ENCODE measurements at places on chromosomes 5 and 9.

DNA sequence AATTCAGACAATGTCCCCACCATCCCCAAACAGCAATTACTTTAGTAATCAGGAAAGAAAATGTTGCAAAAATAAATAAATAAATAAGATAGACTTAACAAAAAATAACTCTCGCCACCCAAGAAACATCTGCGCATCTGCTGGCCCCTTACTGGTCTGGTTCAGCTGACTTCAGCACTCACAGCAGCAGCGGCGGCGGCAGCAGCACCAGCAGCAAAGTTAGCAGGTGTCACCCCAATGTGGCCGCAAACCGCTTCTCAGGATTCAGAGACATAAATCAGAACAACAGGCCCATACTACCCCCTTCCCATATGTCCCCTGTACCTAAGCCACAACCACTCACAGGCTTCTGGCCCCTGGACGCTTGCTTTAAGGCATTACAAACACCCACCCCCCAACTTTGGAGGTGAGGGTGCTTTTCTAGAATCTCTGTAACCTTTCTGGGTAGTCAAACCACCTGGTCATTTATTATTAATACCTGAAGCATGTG, 593.0 kb downstream of the BNC2 start:
- DNase-seq = no peak

DNA sequence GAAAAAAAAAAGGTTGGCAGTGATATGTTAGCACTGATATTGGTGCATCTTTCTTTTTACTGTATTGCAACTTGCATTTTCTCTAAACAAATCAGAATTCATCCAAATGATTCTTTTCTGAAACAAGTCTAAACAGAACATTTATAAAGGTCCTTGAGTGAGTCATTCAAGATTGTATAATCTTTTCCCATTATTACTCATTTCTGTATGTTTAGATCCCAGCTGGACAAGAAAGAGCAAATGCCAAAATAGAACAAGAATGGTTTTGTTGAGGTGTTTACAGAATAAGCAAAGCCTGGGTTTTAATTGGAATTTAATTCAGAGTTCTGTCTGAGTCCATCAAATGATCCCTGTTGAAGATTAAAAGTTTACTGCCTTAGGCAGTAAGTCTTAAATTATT, 112.3 kb downstream of the VCAN start:
- DNase-seq = peak; percentile 68

- peak; percentile 34 for DNase-seq
Measured at GRCh38 chr9:125906144-125906543, 159.0 kb downstream of the PBX3 start.

DNA sequence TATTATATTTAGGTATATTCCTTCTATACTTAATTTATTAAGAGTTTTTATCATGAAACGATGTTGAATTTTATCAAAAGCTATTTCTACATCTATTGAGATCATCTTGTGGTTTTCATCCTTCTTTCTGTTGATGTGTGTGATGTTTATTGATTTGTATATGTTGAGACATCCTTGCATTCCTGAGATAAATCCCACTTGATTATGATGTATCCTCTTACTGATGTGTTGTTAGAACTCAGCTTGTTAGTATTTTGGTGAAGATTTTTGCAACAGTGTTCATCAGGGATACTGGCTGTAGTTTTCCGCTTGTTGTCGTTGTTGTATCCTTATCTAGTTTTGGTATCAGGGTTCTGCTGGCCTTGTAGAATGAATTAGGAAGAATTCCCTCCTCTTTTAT, 213.6 kb downstream of the GDNF start:
- DNase-seq = no peak

DNA sequence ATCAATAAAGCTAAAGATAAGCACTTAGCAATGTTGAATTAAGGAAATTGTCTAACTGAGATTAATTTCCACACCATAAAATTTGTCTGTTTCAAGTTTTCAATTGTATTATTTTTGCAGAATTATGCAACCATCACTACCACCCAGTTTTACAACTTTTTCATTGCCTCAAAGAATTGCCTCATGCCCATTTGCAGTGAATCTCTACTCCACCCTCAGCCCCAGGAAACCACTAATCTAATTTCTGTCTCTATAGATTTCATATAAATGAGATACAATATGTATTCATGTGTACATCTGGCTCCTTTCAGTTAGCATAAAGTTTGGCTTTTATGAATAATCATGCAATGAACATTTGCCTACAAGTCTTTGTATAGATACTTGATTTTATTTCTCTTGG, 72.9 kb downstream of the PTCD2 start:
- DNase-seq = no peak

GRCh38 chr5:79297661-79298060, 61.7 kb downstream of the JMY start:
- DNase-seq = no peak

GRCh38 chr5:128002425-128002824, 81.1 kb upstream of the SLC12A2 start:
- no peak for DNase-seq

GRCh38 chr5:61575103-61575502, 243.0 kb downstream of the ZSWIM6 start:
- DNase-seq = peak; percentile 78

DNA sequence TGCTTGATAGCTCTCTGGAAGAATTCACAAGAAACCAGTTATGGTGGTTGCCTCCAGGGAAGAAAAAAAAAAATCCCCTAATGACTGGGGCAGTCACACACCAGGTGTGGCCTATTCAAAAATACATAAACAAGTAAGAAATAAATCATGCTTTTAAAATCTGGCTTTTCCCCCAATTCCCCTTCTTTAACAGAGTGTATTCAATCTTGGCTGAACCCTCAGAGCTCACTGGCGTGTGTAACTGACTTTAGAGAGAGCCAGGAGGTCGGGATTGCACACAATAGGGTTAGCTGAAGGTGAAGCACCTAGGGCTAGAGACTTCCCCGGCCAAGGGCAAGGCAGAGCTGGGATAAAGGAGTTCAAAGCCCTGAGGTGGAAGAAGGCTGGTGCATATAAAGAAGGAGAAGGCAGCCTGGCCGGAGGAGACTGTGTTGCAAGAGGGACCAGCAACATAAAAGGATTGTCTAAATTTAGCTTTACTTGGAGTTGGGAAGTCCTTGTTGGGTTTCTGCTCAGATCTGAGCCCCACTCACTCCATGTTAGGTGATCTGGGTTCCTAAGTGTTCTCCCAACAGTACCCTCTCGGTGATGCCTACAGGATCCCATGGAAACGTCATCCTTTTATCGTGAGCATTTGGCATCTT, 19.7 kb downstream of the FNBP1 start:
- no peak for DNase-seq

GRCh38 chr5:22662391-22662790, 190.8 kb downstream of the CDH12 start:
- DNase-seq = no peak

DNA sequence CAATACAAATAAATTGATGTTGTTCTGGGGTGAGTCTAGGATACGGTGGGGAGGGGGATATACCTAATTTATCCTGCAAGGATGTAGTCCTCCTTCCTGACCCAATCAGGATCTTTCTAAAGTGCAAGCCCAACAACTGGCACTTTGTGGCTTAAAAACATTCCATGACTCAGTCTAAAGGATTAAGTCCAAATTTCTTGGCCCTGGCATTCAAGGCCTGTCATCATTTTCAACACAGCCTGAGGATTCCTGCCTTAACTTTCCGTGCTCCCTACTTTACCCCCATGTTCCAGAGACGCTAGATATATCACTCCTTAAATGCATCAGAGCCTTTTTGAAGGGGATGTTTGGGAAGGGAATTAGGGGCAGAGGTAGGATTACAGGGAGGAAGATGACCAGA, 1.0 kb downstream of the FAM221B start:
- DNase-seq = peak; percentile 79

- DNase-seq = peak; percentile 10
Measured at GRCh38 chr9:7402334-7403027, 397.1 kb downstream of the DMAC1 start.

DNA sequence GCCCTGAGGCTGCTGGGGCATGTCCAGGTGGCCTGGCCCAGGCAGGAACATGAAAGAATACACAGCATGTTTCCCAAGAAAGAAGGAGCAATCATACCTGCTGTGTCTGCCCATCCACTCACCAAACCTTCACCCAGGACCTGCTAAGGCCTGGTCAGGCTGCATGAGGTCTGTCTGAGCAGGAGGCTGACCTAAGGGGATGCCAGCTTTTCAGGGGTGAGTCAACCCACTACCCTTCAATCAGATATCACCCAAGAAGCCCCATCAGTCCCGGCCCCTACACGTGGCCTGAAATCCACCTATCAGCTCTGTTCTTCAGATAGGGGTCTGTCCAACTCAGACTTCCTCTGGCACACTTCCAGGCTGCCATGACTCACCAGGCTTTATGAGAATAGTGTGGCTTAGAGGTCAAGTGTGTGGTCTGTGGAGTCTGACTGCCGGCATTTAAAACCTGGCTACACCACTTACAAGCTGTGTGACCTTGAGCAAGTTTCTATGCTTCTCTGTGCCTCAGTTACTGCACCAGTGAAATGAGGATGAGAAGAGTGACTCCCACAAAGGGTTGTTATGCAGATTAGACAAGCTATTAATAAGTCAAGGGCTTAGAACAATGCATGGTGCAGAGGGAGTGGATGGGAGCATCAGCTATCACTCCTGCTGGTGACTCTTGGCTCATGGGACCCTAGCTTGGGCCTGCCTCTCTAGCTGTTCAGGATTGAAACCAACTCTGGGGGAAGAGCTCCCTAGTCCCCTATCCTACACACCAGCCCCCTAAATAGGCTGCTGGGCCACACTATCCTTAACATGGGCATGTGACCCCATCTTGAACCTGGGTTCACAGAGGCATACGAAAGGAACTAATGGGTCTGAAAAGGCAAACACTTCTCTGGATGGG, 130.3 kb downstream of the PAX5 start:
- DNase-seq = peak; percentile 71

GRCh38 chr5:161378701-161379100, 167.8 kb downstream of the GABRB2 start:
- no peak for DNase-seq

DNA sequence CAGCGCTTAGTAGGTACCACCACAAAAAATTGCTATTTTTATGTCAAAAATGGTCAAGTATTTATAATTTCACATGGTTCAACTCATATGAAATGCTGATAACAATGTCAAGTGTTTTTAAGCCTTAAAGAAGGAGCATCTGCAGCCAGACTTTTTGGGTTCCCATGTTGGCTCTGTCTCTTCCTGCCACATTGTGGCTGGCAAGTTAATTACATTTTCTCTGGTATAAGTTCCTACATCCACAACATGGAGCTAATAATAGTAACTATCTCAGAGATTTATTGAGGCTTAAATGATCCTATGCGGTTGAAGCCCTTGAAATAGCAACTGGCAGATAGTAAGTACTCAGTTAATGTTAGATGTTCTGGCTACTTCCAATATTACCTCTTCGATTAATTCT, 5.4 kb downstream of the ATP10B start:
- DNase-seq = no peak

DNA sequence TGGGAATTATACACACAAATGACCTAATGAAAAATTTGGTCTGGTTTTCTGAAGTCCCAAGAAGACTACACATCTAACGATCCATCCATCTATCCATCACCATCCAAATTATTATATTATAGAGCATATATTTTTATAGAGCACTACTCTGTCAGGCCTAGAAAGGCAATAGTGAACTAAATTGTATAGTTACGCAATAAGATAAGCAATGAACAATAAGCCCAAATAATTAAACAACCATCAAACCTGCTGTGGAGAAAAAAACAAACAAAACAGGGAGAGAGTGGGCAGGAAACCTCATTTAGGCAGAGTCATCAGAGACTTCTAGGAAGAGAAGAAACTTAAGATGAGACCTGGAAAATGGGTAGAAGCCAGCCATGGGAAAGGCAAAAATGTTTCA, 59.7 kb downstream of the MTX3 start:
- no peak for DNase-seq

DNA sequence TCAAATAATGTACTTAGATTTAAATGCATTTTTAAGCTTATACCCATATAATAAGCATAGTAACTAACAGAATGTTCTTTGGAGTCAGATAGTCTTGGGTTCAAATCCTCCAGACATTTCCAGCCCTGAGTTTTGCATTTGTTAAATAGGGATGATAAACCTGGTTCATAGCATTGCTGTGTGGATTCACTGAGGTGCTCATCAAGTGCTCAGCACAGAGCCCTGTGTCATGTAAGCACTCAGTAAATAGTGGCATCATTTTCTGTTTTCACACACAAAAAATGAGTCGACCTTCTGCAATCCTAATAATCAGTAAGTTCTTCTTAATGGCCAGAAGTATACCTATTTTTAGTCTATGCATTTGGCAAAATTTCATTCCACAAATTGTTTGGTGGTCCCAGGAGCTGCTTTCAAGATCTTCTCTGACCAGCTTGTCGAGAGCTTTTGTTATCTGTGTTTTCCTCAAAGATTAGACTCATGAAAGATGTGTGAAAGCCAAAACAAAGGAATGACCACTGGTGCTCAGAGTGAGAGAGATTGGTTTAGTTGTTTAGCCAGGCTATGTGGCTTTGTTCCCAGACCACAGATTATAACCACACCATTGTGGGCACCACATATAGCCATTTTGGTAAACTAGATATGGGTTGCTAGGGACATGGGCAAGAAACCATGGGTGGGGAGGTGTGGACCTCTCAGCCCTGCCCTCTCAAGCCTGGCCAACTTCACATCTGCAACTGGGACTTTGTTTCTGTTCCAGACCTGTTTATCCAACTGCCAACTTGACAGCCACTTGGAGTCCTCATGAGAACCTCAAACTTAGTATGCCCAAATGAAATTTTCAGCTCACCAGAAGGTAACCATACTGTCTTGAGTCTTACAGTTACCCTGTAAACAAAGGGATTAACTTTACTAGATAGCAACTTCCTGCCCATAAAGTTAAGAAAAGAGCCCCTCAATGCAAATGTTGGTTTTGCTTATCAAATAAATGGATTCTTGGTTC, 45.0 kb downstream of the DOCK8 start:
- no peak for DNase-seq

GRCh38 chr5:154461531-154461930, 15.7 kb downstream of the SAP30L start:
- DNase-seq = peak; percentile 61

DNA sequence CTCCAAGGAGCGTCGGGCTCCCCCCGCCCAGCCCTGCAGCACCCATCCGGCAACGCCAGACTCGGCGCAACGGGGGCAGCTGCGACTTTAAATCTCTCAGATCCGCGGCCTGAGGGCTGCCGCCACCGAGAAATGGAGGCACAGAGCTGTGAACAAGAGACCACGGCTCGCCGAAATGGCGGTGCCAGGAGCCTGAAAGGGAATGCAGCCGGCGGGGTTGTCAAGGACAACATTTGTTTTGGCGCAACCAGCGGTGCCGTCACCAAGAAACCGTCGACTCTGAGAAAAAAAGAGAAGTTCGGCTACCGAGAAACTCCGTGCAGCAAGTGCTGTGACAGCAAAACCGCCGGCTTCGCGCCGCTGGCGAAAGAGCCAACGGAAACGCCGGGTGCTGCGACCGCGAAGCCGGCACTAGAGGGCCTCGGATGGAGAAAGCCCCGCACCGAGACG, 2.1 kb upstream of the ANXA2R start:
- DNase-seq = peak; percentile 71

- DNase-seq = peak; percentile 59
Measured at GRCh38 chr9:91727316-91727861, 222.6 kb downstream of the ROR2 start.

DNA sequence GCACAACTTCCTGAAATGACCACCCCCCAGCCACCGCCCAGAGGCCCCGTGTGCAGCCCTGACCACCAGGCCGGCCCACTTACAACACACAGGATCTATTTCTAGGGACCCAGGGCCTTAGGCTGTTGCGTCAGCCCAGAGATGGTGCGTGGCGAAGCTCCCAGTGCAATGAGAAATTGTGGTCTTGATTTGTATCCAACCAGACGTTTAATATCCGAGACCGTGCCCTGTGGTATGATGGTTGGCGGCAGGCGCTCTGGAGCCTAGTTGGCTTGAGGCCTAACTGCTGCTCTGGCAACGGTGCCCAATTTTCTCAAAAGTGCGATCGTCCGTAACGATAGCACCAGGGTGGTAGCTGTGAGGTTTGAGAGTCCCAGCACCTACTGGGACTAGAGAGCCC, 32.6 kb upstream of the SLC6A19 start:
- no peak for DNase-seq
